ENCODE measurements at places on chromosomes 2 and 18.
A peak's percentile ranks its signal among the peaks of the same experiment; 100 is the strongest.

GRCh38 chr2:157260533-157261198, 3.2 kb downstream of the GALNT5 start:
- DNase-seq: no peak

DNA sequence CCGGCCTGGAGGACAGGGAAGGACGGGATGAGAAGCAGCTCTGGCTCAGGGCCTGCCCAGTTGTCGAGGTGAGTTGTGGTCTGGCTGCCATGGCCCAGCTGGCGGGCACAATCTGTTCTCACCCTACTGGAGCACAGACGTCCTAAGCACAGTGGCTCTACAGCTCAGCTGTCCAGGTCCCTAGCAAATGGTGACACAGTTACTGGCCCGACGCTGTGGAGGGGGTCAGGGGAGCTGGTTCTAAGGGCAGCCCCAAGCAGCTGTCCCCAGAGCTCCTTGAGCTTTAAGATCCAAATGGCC, 32.9 kb downstream of the KCNK3 start:
- no peak for DNase-seq

DNA sequence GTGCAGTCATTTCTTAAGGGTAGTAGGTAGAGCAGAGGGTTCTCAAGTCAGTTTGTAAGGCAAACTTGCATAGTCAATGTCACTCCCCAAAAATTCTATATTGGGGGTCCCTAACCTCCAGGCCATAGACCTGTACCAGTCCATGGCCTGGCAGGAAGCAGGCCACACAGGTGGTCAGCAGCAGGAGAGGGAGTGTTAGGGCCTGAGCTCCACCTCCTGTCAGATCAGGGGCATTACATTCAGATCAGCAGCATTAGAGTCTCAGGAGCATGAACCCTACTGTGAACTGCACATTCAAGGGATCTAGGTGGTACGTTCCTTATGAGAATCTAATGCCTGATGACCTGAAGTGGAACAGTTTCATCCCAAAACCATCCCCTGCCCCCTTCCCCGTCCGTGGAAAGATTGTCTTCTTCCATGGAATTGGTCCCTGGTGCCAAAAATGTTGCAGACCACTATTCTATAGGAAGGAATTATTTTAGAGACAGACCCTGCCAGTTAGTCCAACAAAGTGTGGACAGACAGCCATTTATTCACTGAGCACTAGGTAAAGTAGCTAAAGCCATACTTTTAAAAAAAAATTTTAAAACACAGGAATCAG, 6.7 kb downstream of the COA5 start:
- peak; percentile 23 for DNase-seq

DNA sequence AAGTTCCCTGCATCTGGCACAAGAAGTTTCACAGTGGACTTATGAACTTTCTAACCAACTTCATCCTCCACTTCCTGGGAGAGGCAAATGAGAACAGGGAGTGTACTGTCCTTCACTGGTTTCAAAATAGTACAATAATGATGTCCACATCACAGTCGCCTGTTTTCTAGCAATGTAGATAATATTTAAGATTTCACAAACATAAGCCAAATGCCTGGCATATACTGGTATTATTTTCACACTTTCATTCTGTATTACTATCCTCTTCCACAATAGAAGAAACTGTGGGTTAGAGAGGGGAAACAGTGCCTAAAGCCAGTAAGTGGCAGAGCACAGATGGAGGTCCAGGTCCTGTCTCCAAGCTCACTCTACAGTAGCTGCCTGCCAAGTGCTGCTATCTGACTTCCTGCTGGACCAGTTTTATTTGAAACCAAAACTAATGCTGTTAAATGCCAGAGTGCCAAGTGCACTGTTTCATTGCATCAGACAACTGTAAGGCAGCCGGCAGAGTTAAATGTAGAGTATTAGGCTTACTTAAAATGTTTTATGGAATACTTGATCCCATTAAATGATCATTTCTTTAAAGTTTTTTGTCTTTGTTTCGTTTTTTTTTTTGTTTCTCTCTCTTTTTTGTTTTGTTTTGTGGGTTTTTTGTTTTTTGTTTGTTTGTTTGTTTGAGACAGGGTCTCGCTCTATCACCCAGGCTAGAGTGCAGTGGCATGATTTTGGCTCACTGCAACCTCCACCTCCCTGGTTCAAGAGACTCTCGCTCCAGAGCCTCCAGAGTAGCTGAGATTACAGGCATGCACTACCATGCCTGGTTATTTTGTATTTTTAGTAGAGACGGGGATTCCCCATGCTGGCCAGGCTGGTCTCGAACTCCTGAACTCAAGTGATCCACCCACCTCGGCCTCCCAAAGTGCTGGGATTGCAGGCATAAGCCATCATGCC, 15.1 kb downstream of the COBLL1 start:
- DNase-seq: no peak
